Esophagus squamous epithelium (tissue), 5 donors: ENCODE measurements at places on chromosomes 2 and 18.

DNA sequence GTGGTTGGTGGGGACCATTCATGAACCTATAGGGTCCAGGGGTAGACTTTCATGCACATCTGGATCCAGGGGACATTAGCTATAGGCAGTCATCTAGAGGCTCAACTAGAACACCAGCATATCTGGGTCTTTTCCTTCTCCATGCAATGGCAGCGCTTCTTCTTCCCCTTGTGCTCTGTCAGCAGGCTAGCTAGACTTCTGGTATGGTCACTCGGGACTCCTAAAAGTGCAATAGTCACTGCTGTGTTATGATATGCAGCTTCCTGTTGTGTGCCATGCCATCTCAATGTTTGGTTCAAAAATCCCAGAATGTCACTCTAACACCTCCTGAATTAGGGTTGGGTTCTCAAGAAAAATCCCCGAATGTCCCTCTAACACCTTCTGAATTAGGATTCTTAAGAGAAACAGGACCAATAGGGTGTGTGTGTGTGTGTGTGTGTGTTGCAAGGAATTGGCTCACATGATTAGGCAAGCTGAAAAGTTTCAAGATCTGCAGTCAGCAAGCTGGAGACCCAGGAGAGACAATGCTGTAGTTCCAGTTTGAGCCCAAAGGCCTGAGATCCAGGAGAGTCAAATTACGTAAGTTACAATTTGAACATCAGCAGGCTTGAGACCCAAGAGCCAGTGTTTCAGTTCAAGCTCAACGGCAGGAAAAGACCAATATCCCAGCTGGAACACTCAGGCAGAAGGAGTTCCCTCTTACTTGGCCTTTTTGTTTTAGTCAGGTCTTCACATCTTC is 97.1 kb upstream of the LTBP1 start:
- DNase-seq, result no peak

- DNase-seq, result no peak
Measured at GRCh38 chr2:136107051-136108033, 10.6 kb downstream of the CXCR4 start.

- DNase-seq, result no peak
Measured at GRCh38 chr2:9657083-9657482, 26.3 kb upstream of the YWHAQ start.

GRCh38 chr2:237486819-237487448 is at the start of gene MLPH:
MLPH (plus strand) TSS chr2:237487251; CDS start chr2:237493427, 6,176 bp downstream.
- no peak for DNase-seq

DNA sequence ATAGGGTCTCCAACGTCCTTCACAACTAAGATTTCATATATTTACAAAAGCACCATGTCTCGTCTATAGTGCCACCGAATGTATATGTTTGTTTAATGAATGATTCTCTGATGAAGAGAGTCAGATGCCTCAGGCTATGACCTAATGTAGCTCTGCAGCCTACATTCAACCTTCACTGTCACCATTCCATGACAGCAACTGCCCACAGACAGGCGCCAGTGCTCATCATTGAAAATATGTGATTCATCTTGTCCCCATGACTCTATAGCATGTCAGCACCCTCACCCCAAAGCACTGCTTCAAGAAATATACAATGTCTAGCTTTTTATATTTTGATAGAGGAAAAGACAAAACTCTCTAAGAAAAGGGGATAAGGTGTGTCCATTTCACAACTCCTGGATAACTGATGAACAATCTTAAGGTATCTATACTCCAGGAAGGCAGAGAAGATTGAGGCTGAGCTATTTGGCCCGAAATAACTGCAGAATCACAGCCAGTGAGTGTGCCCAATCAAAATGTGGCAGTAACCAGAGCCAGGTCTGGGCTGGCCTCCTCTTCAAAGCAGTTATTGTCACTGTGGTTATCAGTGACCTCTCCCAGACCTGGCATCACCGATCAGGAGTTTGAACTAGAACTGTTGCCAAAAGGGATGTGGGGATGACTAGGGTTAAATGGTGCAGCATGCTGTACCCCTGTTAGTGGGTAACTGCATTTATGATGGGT is 246.6 kb downstream of the SETBP1 start:
- DNase-seq, result no peak

GRCh38 chr2:16478434-16479210 is 187.0 kb downstream of the CYRIA start:
- DNase-seq, result no peak

DNA sequence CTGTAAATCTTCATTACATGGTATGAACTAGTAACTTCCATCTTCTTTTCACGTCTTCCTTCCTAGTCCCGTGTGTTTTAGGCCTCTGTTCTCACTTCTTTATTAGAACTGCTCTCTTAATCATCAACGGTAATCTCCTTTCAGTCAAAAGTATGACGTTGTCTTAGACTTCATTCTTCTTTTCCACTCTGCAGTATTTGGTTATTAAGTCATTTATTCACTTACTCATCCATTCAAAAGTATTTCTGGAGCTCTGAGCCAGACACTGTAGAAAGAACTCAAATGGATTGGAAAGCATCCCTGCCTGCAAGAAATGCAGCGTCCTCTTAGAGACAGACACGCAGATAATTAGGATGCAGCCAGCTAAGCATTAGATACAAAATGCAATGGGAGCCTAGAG is 494.6 kb upstream of the NRP2 start:
- no peak for DNase-seq

- no peak for DNase-seq
Measured at GRCh38 chr2:205651719-205652118, 30.6 kb upstream of the NRP2 start.

- no peak for DNase-seq
Measured at GRCh38 chr18:58117786-58118403, 73.9 kb downstream of the NEDD4L start.

DNA sequence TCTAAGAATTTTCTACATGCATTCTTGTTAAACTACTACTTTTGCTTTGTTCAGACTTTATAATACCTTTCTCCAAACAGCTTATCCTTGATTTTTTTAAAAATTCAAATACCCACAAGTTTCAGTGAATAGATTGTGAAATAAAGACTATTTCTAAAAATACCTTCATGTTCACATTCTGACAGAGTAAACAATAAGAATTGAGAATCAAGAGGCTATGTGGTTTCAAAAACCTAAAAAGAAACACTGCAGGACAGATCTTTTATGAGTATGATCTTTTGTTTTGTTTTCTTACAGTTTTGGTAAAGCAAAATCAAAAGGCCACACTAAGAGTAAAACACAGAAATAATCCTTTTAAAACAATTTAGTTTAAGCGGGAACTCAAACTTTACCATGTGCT is 21.2 kb downstream of the ALS2 start:
- DNase-seq, result no peak

DNA sequence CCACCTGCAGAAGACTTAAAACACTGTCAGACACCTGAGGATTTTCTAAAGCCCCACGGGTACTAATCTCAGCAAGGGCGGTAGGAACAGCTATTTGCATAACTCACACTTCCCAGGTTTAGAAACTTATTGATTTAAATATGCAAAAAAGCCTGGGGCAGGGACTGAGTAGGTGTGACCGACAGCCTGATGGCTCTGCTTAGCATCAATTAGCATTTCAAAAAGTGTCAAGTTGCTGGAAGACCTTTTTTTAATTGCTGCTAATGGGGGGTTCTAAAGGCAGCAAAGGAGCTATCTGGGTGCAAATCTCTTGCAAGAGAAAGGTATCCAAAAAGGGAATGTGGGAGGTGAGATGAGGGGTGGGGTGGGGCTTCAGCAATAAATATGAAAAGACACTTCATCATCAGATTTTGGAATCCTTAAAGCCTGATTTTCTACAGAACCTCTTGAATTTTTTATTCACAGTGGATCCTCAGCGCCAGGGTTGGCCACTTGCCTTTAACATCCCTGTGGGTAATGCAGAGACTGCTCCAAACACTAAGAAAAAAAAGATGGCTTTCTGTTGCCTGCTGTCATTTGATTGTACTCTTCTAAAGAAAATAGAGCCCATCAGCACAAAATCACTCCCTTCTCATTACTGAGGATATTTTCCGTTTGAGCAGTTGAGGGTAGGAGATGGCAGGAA is 121.1 kb upstream of the RMP24 start:
- DNase-seq, result no peak

DNA sequence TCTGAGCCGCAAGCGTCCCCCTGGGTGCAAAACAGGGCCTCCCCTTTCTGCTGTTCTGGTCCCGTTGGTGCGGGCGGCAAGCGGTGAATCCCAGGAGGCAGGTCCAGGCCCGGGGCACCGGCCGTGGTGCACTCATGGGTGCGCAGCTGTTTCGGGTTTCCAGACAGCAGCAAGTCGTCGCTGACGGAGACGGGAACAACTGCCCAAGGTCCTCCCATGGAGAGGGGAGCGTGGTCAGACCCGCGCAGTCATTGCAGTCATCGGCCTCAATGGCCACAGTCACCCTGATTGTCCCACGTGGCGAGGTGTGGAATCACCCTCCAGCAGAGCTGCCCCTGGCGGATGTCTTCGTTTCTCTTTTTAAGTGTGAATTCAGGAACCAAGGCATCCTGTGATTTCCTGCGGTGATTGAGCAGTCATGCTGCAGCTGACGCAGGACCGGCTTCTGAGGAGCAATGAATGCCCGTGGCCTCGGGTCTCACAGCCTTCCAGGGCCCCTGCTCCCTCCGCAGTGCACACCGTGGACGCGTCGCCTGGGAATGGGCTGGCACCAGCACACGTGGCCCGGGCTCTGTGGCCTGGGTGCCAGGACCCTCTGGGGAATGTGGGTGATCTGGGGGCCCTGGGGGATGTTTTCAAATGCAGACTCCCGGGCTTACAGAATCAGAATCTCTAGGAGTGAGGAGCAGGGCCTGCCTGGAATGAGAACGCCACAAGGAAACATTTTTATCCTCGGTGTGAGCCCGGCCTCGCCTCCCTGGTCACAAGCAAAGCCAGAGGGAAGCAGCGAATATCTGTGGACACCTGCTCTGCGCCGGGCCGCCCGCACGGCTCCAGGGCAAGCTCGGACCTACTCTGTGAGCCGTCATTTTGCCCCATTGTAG is 244.2 kb upstream of the SALL3 start:
- DNase-seq, result no peak

GRCh38 chr18:9690418-9691188 is 17.5 kb upstream of the RAB31 start:
- no peak for DNase-seq

- no peak for DNase-seq
Measured at GRCh38 chr18:8489761-8490160, 119.5 kb upstream of the RAB12 start.

- no peak for DNase-seq
Measured at GRCh38 chr18:72114801-72115594, 429.1 kb downstream of the CBLN2 start.

DNA sequence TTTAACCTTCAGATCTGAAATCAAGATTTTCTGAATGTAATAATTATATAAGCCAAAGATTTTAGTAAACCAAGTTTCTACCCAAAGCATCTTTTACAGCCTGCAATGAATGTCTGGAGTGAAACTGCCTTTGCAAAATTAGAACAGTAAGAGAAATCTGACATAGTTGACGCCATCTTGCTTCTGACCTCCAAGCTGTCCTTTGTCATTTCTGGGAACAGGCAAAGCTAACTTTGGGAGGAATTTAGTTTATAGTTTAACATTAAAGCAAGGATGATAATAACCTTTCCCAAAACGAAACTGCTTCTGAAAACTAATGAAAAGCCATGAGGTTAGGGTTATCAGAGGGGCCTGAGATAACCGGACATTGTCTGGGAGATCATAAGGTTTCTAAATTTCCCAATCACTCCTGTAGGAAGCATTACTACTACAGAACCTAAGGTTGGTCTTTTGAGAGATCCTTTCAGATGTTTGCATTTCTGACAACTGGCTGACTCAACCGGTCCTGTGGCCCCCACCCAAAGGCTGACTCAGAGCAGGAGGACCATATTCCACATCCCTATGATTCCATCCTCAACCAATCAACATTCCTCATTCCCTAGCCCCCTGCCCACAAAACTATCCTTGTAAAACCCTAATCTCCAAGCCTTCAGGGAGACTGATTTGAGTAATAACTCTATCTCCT is 124.5 kb downstream of the TMEM131 start:
- DNase-seq, result no peak

DNA sequence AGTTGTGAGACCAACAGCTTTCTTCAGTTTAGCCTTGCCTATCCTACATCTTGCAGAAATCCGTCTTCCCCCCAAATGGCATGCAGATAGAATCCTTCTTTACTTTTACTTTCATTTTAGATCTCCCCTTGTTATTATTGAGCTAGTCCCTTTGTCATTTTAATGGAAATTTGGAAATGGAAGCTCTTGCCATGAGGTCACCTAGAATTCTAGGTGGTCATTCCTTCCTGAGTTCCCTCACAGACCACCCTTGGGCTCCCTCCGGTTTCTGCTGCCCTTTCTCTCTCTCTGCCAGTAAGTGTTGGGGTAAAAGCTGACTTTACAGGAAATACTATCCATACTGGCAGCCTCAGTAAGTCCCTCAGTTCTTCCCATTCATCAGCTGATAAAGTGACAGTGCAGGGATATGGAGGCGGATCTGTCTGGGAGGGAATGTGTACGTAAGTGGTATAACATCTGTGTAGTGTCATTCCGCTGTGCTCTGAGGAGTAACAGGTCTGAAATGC is 30.2 kb downstream of the ARHGAP25 start:
- DNase-seq, result no peak

DNA sequence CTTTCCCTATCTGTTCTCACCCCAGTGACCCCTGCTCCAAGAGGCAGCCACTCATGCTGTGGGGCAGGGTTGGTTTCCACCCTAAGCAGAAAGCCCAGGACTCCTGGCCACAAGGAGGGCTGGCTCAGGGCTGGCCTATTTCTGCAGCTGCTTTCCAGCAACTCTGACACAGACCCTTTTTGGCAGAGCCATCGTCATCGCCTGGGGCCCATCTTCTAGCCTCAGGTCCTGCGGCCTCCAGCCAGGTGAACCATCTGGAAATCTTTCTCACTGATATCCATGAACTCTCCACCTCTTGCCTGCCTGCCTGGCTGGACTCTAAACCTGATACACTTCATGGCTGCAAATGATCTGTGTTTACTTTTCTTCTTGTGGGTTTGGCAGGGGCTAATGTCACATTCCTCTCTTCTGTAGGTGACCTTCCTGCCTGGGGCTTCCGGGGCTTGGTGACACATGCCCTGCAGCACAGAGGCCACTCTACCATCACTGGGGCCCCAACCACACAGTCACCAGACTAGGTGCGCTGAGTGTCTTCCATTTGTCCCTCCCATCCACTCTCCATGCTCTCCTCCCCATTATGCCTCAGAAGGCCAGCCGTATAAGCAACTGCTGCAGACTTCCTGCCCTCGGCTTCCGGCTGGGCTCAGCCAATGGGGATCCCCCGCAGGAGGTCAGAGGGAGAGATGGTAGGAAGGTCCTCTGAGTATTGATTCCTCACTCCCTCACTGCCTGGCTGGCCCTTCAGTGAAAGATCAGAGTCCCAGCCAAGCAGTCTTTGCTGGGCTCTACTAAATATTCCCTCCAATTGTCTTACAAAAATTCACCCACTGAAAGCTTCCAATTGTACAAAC is 9.7 kb upstream of the COPS8 start:
- no peak for DNase-seq
